ENCODE measurements at places on chromosomes 5 and 9.

GRCh38 chr9:34086864-34087263, 38.2 kb upstream of the UBAP2 start:
- H3K36me3 ChIP-seq: peaks cover 41% of the 10 kb centered on the region
- H3K4me1 ChIP-seq: peaks cover 18% of the 10 kb centered on the region
- H3K27me3 ChIP-seq: no peaks in the 10 kb centered on the region
- no peak overlapping the region for H3K4me3 ChIP-seq

DNA sequence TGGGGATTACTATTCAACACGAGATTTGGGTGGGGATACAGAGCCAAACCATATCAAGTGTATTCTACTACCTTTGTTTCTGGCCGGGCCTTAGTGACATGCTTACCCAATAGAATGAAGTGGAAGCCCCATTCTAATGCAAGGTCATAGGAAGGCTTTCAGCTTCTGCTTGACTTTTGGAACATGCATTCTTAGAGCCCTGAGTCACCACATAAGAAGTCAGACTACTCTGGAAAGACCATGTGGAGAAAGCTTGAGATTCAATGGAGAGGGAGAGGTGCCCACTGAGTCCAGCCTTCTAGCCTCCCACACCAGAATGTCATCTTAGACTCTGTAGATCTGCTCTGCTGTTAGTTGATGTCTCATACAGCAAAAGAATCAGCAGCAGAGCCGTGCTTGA, 155.7 kb upstream of the FBN2 start:
- H3K36me3 ChIP-seq: no peaks in the 10 kb centered on the region
- H3K27me3 ChIP-seq: no peaks in the 10 kb centered on the region
- H3K4me3 ChIP-seq: no peak overlapping the region
- H3K4me1 ChIP-seq: no peaks in the 10 kb centered on the region
- no peak for DNase-seq
- H3K27ac ChIP-seq: no peak overlapping the region

GRCh38 chr9:108639696-108640095, 216.1 kb downstream of the ACTL7B start:
- no peak overlapping the region for H3K27ac ChIP-seq
- H3K4me1 ChIP-seq: no peaks in the 10 kb centered on the region
- no peak overlapping the region for H3K4me3 ChIP-seq

DNA sequence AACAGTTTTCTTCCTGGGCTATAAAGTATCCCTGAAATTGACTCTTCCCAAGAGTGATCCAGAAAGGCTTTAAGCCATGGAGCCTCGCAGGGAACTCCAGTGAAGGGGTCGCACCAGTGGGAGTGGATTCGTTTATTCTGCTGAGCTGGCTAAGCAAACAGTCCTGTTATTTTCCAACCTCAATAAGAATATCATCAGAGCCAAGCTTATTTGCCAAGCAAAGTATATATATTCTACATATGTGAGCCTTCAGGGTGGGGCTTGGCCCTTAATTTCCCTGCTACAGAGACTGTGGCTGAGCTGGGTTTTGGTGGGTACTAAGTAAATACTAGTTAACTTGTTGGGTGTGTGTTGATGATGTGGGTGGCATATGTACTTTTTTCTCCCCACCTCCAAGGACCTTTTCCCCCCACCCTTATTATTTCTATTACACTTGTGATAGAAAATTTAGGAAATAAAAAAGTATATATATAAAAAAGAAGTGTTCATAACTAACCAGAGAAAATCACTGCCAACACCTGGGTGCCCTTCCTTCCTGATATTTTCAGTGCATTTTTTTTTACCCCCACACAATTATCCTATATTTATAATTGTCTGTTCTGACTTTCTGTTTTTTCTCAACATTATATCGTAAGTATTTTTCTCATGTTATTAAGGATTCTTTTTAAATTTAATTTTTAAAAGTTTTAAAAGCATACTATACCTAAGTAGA, 5.3 kb downstream of the GSN start:
- no peaks in the 10 kb centered on the region for H3K27me3 ChIP-seq
- H3K27ac ChIP-seq: peak overlapping the region; percentile 97
- H3K4me3 ChIP-seq: no peak overlapping the region

- no peak overlapping the region for H3K27ac ChIP-seq
- no peaks in the 10 kb centered on the region for H3K36me3 ChIP-seq
- no peaks in the 10 kb centered on the region for H3K27me3 ChIP-seq
- no peak overlapping the region for H3K4me3 ChIP-seq
- peaks cover 11% of the 10 kb centered on the region for H3K4me1 ChIP-seq
These were observed 187.9 kb downstream of the EBF1 start for GRCh38 chr5:158911693-158912363.

DNA sequence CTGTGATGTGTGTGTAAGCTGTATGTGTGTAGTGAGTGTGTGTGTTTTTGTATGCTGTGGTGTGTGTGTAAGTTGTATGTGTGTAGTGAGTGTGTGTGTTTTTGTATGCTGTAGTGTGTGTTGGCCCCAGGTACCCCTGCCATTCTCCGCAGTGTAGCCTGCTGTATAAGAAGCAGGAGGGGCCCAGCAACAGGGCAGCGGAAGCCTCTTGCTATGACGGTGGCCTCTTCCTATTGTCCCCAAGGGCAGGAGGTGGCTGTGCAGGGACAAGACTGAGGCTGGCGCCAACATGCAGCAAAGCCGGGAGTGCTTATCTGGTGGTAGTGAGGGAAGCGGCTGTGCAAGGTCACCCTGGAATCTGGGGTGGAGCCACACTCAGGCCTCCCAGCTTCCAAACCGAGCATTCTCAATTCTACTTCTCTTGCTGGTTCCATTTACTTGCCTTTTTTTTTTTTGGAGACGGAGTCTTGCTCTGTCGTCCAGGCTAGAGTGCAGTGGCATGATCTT, 5.1 kb downstream of the SPAAR start:
- no peaks in the 10 kb centered on the region for H3K27me3 ChIP-seq
- peaks cover 27% of the 10 kb centered on the region for H3K4me1 ChIP-seq
- peak overlapping the region; percentile 11 for H3K27ac ChIP-seq
- no peak overlapping the region for H3K4me3 ChIP-seq
- H3K36me3 ChIP-seq: no peaks in the 10 kb centered on the region

GRCh38 chr9:82180711-82181110, 192.1 kb downstream of the SPATA31D1 start:
- no peaks in the 10 kb centered on the region for H3K4me1 ChIP-seq
- no peaks in the 10 kb centered on the region for H3K27me3 ChIP-seq
- DNase-seq: no peak
- no peak overlapping the region for H3K4me3 ChIP-seq
- no peak overlapping the region for H3K27ac ChIP-seq

DNA sequence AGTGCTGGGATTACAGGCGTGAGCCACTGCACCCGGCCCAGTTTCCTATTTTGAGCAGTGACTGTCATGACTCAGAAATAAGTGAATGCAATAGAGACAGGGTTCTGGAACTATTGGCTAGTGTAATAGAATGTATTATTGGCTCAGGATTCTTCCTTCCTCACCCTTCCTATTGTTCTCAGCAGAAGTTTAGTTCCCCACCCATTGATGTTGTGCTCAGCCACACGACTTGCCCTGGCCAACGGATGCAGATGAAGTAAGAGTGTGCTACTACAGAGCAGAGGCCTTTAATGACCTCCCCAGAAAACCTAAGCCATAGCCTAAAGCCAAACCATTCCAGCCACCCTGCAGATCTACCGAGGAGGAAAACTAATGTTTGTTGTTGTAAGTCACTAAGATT, 287.9 kb downstream of the AGTPBP1 start:
- no peaks in the 10 kb centered on the region for H3K4me1 ChIP-seq
- no peaks in the 10 kb centered on the region for H3K27me3 ChIP-seq
- no peak overlapping the region for H3K4me3 ChIP-seq
- DNase-seq: no peak
- H3K36me3 ChIP-seq: no peaks in the 10 kb centered on the region
- no peak overlapping the region for H3K27ac ChIP-seq
